Fibroblast of pulmonary artery (primary cell): ENCODE measurements at places on chromosomes 2 and 18.

DNA sequence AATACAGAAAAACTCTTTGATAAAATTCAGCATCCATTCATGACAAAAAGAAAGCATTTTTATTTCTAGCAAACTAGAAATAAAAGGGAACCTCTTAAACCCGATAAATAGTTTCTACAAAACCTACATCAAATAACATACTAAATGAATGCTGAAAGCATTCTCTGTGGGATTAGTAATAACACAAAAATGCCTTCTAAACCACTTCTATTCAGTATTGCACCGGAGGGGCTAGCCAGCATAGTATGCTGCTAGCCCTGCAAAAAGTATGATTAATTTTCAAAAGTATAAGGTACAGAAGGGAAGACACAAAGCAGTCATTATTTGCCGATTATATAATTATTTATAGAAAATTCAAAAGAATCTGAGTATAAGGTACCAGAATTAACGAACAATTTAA lies 145.2 kb downstream of the DTNB start:
- peak; percentile 61 for DNase-seq

DNA sequence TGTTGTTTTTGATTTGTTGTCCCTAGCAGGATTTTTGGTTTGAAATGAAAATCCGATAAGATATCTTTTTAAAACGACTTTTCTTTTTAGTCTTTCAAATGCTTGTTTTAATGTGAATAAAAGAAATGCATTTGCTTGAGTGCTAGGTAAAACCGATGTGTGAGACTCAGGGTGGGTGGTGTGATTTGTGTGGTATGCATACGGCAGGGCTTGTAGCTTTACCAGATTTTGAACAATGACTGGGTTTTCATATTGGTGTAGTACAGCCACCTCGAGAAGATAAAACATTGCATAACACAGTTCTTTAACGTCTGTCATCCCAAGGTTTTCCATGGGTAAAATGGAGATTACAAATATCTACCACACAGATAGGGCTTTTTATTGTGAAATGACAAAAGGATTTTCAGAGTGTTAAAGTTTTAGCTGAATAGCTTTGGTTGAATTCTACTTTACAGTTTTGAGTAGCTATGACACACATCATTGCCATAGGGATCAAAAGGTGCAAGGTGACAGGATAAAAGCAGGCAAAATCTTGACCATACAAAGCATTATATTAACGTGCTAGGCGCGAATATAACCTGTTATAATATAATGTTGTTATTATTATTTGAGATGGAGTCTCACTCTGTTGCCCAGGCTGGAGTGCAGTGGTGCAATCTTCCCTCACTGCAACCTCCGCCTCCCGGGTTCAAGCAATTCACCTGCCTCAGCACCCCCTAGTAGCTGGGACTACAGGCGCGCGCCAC lies 824 bp upstream of the ZNF638 start:
- DNase-seq, result peak; percentile 23

- DNase-seq, result no peak
Observed at GRCh38 chr2:183112577-183112976, 11.7 kb upstream of the NUP35 start.

DNA sequence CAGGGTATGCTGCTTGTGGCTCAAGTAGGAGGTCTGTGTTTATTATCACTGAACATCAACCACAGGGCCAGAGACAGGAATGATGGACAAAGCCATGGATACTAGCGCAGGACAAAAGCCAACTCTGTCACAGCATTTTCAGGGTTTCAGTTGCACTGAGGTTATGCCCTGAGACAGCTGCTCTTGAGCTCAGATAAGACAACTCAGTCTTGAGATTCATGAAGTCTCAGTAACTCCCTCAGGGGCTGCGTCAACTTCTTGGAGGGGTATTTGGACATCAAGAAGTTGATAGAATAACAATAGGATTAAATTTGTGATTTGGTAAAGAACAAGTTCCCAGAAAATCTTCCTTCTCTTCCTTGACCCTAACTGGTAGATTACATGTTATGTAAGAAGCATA lies 287.0 kb upstream of the SLC14A2 start:
- no peak for DNase-seq

- no peak for DNase-seq
Observed at GRCh38 chr2:129334128-129334527, 645.3 kb upstream of the RAB6C start.

DNA sequence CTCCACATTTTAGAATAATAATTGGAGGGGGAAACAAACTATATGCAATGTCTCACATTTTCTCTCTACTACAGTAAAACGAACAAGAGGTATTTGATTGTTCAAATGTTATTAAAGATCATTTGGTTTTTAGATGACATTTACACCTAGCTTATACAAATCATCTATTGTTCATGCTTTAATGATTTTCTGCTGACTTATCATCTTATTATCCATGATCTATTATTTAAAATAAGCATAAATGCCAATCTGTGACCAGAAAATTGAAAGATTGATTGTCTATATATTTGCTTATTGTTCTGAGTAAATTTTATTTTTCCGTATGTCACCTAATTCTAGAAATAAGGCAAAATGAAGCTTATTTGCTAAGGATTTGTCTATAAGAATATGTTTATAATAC lies 537.2 kb downstream of the KCNJ3 start:
- DNase-seq, result no peak

DNA sequence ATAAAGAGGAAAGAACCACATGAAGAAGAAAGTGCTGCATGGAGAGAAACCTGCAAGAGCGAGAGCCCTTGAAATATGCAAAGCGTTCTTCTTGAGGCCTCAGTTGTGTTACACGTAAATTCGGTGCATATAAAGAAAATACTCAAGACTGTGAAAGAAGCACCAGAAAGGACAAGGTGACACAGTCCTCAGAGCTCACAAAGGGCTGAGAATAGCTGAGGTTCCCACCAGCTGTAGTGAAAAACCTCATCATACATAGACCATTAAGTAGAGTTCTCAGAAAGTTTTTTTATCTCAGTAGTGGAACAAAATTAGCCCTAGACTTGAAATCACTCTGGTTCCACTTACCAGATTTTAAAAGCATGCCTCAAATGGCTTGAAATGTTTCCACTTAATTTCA lies 980.7 kb upstream of the CRIM1 start:
- DNase-seq, result no peak

GRCh38 chr2:191343796-191344338 lies 98.7 kb downstream of the MYO1B start:
- DNase-seq, result no peak

DNA sequence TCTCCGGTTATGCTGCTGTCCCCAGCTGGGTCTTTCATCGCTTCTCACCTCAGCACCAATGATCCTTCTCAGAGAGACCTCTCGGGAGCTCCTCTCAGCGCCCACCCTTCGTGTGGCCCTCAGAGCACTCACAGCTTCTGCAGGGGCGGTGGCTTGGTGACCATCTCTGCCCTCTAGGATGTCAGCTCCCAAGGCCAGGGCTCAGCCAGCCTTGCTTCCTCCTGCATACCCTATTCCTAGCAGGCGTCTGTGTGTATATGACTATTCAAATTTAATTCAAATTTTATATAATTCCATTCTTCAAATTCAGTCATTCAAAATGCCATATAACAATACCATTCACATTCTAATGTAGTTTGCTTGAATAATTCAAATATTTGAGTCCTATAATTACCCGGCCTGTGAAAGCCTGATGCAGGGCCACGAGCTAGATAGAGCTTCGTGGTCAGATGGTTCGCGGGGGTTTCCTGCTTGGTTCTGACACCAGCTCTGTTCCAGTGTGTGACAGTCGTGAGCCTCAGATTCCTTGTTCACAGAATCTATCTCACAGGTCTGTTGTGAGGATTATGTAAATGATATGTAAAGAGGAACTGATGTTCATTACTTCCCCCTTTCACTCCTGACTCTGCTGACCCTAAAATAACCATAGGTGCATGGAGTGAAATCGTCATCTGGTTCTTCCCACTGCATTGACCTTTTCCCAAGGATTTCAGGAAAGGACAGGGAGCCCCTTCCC lies 94.0 kb upstream of the CNGA3 start:
- no peak for DNase-seq

DNA sequence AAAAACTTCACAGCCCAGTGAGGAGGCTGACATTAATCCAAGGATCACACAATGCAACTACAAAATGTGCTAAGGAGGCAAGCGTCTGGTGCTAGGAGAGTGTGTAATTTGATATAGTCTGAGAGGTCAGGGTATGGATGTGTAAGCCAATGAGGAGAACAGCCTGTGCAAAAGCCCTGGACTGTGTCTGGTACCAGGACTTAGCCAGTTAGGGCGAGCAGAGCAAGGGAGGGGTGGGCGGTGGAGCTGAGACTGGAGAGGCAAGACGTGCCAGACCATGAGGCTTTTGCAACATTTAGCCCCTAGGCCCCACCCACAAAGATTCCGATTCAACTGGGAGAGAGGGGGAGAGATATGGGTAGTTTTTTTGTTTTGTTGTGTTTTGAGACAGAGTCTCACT lies 33.5 kb upstream of the SPRED2 start:
- DNase-seq, result no peak

DNA sequence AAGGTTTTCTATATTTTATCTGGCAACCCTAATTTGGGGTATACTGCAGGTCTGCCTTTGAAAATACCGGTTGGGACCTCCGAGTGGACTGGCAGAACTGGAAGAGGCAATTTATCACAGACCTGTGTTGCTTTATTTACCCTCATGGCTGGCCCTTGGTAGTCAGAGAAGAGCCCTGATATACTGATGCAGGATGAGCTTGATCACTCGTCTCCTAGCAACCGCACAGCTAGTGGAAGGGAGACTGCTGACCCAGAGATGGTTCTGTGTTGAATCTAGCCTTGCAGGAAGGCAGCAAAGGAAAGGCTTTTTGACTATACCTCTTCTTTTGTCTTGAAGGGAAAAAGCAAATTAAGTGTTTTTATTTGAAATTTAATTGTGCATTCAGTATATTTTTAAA lies 154.7 kb downstream of the EML6 start:
- DNase-seq, result no peak

DNA sequence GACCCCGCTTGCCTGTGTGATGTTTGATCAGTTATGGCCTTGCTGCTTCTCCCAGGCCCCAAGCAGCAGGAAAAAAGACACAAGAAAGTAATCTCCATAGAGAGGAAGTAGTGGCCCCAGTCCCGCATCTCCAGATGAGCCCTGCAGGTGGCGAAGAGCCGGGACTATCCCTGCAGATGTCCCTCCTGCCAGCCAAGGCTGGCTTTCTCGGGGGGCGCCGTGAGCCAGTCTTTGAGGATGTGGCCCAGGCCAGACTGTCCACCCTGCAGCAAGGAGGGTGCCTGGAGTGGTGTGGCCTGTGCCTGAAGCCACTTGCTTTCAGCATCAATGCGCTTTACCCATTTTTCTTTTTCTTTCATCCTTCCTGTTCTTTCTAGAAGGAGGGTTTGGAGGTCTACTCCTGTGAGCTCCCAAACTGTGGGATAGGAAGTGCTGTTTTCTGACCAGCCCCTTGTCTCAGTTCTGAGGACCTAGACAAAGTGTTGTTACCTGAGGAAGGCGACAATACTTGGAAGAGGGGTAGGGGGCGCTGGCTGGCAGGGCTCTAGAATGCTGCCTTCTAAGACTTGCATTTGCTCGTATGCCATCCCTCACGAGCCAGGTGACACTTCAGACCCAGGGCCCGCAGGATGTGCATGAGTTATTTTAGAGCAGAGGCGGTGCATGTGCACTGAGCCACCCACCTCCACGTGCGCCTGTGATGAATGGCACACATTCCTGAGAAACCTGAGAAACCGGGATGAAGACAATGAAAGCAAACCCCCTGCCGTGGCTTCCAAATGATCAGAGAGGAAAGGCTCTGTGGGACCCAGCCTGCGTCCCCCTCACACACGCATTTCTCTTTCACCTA lies 255.8 kb downstream of the FBXO15 start:
- no peak for DNase-seq

GRCh38 chr2:52107124-52107523 lies 1075.2 kb upstream of the NRXN1 start:
- no peak for DNase-seq

DNA sequence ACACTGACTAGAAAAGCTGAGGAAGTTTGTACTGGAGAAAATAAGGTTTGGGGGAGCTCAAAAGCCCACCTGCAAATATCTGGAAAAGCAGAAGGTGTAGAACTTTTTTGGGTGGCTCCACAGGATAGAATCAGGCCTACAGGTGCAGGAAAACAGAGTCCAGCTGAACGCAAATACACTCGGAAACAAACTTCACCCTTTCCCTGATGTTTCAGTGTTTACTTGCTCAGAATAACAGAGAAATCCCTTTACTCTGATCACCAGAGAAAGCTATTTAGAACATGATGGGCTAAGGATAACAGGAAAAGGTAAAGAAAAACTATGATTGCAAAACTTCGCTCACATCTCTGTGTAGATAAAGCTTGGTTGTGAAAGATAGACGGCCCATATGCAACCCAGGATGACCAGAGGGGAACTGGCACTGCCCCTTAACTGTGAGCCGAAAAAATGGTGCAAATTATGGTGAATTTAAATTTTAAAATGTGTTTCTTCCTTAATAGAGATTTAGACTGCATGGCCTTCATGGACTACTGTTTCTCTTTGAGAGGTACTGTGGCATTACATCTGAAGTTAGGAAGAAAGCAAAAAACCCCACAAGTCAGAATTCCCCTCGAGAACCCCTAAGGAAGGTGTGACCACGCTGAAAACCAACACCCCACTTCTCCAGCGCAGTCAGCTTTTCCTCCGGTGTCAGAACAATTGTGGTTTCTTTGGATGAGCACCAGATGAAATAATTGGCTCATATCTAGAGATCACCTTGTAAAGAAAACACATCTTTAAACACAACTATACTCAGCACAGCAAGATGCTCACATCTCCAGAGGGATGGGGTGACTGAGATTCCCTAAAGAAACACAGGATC lies 84.5 kb upstream of the TMEM247 start:
- no peak for DNase-seq

DNA sequence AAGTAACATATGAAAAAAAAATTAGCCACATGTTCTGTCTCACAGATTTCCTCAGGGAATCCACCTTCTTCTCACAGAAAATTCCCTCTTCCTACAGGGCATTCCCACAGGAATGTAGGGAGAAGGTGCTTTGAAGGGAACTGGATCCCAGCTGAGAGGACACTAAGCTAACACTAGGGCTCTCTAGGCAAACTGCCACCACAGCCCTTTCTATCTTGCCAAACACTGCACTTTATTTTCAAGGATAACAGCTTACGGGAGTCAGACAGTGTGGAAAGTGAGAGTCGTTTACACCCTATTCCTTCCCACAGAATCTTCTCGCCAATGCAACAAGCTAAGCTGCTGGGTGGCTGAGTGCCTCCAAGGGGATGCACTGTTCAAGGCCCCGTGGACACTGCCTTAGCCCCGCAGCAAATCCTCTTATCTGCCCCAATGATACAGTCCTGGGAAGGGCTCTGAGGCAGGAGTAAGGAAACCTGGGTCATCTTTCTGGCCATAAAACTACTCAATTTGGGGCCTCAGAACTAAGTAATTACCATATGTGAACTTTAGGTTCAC lies 76.9 kb downstream of the CCDC93 start:
- no peak for DNase-seq

GRCh38 chr2:14996351-14997014 lies 364.0 kb downstream of the LRATD1 start:
- DNase-seq, result no peak
